H9 (cell line): ENCODE measurements at places on chromosomes 11 and 22. TPM values are rescaled to one million over a fixed set of nuclear protein-coding genes. Genes with fewer than 3 reads are reported as not detected.

Gene OR4A47
- total RNA-seq = not detected in 2 replicates

Gene TMPRSS5
- 0.37 and 0.81 TPM in 2 replicates for total RNA-seq

Gene TRIM48
- not detected in 2 replicates for total RNA-seq

DNA sequence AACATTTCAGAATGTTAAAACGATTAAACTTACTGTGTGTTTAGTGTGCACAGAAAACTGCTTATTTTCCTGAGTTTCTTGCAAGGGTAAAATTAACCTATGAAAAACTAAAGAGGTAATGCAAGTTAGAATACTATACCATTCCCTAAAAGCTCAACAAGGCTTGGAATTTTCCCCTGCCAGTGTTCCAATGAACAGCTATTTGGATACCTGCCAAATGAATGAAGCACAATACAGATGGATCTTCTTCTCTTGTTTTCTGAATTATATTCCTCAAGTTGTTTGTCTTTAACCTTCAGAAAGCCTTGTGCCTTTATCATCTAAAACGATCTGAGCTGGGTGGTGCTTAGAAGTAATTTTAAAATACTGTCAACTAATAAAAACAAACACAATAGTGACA lies 204.5 kb downstream of the LRRC4C start:
- DNase-seq = no peak

GRCh38 chr11:15818132-15818842 lies 538.1 kb downstream of the SOX6 start:
- no peak for DNase-seq

- DNase-seq = no peak
Observed at GRCh38 chr11:72818971-72819370, 4.8 kb downstream of the ATG16L2 start.
